ENCODE measurements at places on chromosomes 6 and 20.

- no peak for DNase-seq
These were observed 43.0 kb upstream of the SYNCRIP start for GRCh38 chr6:85685713-85686112.

DNA sequence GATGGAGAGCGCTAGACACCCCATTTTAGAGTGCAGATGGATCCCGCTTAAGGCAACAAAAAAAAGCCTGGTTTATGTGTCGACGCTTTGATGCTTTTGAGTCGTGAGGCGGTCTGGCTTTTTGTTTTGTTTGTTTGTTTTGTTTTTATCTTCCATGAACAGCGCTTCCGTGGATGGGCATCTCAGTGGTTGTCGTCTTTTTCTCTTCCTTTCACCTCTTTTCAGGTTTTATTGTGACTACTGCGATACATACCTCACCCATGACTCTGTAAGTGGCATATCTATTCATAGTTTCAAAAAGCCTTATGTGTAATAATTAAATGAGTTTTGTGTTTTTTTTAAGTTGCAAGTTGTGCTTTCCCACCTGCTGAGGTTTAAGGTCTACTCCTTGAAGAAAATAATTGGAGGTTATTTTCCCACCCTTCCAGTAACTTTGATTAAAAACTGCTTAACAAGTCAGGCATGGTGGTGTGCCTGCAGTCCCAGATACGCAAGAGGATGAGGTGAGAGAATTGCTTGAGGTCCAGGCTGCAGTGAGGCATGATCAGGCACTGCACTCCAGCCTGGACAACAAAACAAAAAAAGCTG lies 476 bp downstream of the SNRPC start:
- DNase-seq = no peak

- no peak for DNase-seq
These were observed 660.4 kb upstream of the SLC35B3 start for GRCh38 chr6:9095729-9096128.

DNA sequence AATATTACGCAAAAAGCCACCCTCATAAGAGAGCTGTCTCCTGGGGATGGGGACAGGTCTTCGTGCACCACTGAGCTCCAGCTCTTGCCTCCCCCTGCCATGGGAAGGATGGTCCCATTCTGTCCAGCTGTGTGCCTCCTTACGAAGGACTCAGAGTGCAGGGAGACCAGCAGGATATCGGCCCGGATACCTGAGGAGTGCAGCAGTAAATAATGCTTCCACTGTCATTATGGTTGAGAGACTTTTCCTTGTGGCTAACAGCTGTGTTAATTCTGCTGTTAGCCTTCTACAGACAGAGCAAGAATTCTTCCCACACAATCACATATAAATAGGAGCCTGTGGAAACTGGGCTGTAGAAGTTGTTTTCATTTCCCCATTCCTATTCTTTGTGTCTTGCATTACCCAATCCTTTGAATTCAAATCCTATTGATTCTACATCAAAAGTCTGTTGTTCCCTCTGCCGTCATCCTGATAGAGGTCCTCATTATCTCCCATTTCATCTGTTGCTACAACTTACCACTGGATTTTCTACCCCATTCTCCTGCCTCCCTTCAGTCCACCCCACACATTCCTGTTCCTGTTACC lies 364.6 kb upstream of the SOX4 start:
- DNase-seq = no peak

DNA sequence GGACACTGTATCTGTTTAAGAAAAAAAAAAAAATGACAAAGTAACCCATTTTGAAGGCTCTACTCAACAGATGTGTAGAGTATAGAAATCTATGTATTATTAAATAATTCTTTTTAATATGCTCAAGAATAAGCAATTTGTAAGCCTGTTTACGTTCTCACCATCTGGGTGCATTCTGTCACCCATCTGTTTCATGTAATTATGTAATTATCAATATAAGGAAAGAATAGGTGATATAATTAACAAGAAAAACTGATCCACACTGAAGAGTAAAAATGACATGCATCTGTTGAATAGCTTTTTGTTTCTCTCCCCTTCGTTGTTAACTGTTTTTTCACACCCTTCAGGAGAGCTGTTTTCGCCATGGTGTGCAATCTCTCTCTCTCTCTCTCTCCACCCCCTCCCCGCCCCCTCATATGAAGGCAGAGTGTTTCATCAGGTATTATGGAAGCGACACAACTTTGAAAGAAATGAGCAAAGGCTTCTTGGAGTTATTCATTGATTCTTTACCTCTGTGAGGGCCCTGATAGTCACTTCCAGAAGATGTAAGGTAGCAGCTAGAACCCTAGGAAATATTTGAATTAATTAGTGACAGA lies 154.3 kb upstream of the INSM1 start:
- DNase-seq = no peak

GRCh38 chr6:105932440-105932839 lies 153.7 kb upstream of the PRDM1 start:
- no peak for DNase-seq

GRCh38 chr6:1724124-1724523 lies 114.4 kb downstream of the FOXC1 start:
- DNase-seq = no peak

DNA sequence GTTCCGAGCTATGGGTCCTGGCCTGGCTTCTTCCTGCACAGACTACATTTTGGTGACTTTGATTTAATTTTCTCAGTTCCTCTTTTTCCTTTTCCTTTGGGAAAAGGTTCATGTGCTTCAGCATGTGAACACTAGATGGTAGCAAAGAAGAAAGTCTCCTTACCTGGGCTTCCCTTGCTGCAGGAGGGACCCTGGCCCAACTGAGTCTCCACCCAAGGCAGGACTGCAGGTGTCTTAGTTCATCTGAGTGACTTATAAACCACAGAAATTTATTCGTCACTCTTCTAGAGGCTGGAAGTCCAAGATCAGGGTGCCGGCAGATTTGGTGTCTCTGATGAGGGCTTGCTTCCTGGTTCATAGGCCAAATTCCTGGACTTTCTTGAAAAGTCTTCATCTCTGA lies 163.2 kb downstream of the SYCP2 start:
- DNase-seq = no peak

DNA sequence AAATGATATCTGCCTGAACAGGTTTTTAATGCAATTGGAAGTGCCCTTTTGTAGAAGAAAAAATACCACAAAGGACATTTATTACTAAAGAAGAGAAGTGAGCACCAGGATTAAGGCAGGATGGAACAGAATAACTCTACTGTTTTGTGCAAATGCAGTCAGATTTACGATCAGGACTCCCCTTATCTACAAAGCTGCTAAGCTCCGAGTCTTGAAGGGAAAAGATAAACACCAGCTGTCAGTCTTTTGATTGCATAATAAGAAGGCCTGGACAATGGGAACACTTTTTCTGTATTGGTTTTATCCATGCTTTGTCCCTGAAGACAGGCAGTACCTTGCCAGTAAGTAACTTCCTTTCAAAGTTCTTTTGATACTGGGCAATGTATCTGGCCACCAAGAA lies 797.9 kb upstream of the SLC35B3 start:
- DNase-seq = no peak

GRCh38 chr6:107386904-107387303 lies 72.5 kb downstream of the PDSS2 start:
- DNase-seq = no peak

DNA sequence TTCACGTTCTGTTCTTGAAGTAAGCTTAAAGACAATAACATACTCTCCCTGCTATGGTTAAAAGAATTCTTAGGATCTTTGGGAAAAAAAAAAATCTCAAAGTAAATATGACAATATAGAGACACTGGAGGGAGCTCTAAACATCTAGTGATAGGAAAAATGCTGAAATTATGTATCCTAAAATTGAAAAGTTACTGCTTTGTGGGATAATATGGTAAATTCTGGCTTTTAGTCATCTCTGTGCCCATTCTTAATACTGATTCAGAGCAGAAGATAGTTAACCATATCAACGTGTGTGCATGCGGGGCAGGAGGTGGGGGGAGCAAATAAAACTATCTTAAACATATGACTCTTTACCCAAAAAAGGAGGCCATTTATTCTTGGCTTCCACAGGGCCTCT lies 165.4 kb downstream of the GMPR start:
- no peak for DNase-seq

- no peak for DNase-seq
These were observed 156.8 kb downstream of the SLC35B3 start for GRCh38 chr6:8278562-8278961.

DNA sequence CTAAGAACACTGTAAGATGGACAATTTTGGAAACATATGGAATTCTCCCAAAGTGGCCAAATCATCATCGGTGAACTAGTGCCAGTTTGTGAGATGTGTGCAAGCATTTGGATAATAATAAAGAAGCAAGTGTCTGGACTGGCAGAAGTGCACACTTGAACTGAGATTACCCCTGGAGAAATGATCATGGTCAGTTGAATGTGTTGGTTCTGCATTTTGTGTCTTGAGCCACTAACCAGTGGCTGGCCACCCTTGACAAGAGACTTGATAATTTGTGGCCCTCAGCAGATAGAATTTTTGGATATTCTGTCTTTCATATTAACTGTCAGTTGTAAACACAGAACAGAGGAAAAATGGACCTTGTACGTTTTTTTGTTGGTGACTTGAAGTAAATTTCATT lies 37.4 kb downstream of the CITED2 start:
- DNase-seq = no peak

DNA sequence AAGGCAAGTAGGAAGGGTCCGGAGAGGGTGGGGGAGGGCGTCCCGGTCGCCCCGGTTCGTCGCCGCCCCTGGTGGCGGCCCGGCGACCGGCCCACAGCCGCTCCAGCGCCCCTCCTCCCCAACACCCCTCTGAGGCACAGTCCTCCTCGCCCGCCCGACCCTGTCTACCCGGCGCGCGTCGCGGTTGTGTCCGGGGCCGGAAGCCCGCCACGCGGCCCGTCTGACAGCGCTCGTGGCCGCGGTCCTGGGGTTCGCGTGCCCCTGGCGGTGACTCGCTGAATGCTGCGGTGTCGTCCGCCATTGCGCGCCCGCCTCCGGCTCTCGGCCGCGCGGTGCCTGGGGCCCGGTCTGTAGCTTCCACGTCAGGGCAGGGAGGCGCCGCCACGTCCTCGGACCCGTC lies 335.3 kb upstream of the DEFB115 start:
- no peak for DNase-seq

DNA sequence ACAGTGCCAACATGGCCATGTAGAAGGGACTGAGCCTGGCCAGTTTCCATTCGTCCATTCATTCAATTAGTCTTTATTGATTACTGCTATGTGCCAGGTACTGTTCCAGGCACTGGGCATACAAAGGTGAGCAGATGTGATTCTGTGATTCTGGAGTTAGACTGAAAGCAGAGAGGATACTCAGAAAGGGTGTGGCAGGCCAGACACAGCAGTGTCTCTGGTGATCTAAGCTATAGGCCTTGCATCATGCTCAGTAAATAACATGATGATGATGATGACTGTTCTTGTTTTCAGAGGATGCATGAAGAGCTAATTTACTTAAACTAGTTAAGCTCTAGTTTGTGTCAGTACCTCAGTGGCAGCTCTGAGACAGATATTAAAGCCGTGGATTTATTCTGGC lies 31.4 kb upstream of the FUCA2 start:
- DNase-seq = no peak

DNA sequence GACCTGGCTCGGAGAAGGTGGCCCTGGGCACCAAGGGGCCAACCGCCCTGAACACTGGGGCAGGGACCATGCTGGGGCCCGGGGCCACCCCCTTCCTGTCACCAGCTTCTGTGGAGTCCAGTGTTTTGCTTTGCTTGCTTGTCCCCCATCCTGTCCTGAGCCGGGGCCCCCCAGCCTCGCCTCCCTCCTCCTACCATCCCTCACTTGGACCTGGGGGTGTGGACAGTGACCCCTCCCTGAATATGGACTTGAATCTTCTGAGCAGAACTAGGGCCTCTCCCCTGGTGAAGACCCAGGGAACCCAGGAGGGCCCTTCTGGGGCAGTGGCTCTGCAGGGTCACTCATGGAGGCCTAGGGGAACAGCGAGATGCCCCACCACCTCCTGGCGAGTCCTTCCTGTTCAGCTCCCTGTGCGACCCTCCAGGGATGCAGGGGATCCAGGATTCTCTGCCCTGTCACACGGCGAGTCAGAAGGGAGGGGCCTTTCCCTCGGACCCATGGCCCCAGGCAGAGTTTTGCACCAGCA lies 41.6 kb downstream of the VSTM2L start:
- DNase-seq = no peak

- no peak for DNase-seq
These were observed 1455.3 kb downstream of the GRIK2 start for GRCh38 chr6:102848796-102849195.

- DNase-seq = no peak
These were observed 497.0 kb downstream of the EPHA7 start for GRCh38 chr6:92922216-92922806.

- no peak for DNase-seq
These were observed 105.8 kb upstream of the NOX3 start for GRCh38 chr6:155561257-155561965.

DNA sequence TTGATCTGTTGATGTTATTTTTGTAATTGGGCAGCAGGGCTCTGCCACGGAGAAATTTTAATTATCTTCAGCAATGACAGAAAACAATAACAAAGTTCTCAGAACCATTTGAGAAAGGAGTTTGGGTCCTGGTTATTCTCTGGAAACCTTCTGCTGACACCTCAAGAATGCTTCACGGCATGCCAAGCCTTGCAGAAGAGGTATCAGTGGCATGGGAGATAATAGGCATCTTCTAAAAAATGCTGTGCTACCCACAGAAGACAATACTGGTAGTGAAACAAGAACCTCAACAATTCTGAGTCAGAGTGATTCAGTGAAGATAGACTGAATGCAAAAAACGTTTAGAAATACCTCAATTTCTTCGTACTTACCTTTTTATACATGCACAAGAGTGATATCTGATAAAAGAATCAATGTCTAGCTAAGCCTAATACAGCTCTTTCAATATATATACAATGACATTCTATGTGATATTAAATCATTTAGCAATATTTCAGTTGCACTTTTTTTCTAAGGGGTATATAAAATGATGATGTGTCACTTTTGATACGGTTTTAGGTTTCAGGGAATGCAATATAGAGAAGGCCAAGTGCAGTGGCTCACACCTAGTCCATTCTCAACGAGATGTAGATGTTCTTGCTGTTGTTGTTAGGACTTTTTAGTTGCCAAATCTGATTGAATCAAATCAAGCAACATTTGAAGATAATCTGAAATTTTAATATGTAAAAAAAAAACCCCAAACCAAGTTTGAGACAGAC lies 110.4 kb upstream of the COL21A1 start:
- DNase-seq = no peak

GRCh38 chr20:24442909-24443308 lies 26.5 kb upstream of the SYNDIG1 start:
- no peak for DNase-seq

DNA sequence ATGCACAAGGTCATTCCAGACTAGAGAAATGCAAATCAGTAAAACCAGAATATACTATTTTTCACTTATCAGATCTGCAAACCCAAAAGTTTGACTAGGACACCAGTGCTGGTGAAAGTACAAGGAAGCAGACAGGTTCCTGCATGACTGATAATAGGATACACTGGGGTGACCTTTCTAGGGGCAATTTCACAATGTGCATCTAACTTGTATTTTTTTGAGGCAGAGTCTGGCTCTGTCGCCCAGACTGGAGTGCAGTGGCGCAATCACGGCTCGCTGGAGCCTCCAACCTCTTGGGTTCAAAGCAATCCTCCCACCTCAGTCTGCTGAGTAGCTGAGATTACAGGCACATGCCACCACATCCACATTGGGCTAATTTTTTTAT lies 11.4 kb downstream of the COMMD7 start:
- no peak for DNase-seq
